ENCODE measurements at places on chromosomes 13 and 19.
A peak's percentile ranks its signal among the peaks of the same experiment; 100 is the strongest.

GRCh38 chr13:76851961-76852360 is 34.2 kb downstream of the KCTD12 start:
- DNase-seq, result no peak

- no peak for DNase-seq
Observed at GRCh38 chr13:109673477-109673876, 112.9 kb downstream of the IRS2 start.

- peak; percentile 2 for DNase-seq
Observed at GRCh38 chr13:77779552-77780272, 82.2 kb downstream of the SLAIN1 start.

GRCh38 chr13:32472194-32472621 is 44.3 kb upstream of the N4BP2L1 start:
- DNase-seq, result no peak

DNA sequence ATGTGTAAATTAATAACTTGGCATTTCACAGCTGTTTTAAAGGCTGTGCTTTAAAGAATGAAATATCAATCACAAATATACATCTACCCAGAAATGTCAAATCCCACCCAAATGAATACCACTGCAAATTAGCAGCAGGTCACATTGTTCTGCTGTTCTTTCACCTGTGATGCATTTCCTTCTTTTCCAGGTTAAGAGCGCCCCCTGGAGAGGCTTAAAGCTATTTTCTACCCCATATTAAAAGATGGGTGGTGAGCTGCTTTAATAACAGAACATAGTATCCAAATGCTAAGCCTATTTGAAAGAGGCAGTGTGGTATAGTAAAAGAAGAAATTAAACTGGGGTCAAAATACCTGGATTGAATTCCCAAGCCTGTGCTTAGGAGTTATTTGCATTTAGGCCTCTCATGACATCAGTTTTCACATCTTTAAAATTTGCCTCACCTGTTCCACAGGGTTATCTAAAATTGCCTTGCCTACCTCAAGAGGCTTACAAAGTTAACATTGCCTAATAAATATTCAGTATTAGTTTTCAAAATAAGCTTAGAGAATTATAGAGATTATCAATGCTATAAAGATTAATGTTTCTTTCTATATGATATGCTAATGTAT is 396.9 kb upstream of the SLITRK5 start:
- DNase-seq, result no peak

DNA sequence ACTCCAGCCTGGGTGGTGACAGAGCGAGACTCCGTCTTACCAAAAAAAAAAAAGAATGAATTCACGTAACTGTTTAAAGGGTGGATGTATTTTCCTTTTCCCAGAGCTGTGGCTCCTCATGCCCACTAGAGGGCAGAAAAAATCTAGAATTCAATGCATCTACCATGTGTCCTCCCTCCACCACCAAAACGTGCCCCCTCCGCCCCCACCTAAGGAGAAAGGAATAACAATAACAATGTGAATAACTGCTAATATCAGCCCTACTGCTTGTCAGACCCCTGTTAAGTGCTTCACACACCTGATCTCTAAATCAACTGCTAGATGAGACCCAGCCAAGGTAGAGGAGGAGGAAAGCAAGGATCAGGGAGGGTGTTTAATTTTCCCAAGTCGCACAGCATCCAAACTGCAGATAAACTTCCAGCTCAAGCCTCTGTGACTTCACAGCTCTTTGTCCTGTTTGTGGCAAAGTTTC is 20.2 kb upstream of the PNMA8B start:
- DNase-seq, result peak; percentile 67

- DNase-seq, result no peak
Observed at GRCh38 chr13:52664272-52664671, 11.6 kb downstream of the SUGT1 start.

Measured in NCI-H446 (cell line).